ENCODE measurements at places on chromosomes 1 and 21.

GRCh38 chr1:171267391-171267790, 19.1 kb downstream of the FMO1 start:
- no peak for DNase-seq

DNA sequence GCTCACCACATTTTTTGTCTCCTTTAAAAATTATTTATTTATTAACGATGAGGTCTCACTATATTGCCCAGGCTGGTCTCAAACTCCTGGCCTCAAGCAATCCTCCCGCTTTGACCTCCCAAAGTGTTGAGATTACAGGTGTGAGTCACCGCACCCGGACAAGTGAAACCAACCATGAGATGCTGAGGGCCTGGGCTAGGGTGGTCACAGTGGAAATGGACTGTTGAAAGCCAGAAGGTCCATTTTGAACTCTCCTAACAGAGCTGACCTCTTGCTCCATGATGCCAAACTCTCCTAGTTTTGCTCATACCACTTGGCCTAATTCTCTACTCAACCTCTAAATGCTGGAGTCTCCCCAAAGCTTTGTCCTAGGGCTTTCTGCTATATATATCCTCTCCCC, 109.1 kb downstream of the SLC45A1 start:
- no peak for DNase-seq

GRCh38 chr1:150553392-150554085, 4.3 kb downstream of the ADAMTSL4 start:
- no peak for DNase-seq

DNA sequence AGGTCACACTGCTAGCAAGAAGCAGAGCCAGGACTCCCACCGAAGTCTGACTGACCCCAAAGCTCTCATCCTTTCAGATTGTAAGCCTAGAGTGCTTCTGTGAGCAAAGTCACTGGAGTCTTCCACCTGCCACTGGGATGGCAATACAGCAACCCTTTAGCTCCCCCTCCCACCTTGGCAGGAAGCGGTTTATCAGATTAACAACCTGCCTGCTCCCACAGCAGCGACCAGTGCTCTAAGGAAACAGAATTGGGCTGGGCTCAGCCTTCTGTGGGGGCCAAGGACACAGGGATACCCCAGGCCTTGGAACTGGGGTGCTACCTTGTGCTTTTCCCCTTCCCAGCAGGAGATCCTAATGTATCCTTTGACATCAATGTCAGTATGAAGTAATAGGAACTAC, 76.0 kb downstream of the GFI1 start:
- DNase-seq: no peak

DNA sequence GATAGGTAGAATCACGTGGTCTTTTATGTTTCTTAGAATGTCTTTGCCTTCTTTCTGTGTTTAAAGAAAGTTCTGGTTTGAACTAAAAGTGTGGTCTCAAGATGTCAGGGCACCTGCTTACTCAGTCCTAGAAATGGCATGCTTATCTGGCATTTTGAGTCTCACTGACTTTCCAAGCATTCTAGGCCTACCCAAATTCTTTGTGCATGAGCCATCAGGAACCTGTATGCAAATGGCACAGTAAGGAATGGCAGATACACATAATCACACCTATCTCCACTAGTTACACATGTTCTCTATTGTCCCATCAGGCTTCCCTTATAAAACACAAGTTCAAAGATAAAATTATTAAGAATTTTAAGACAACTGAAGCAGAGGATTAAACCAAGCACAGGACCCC, 29.5 kb upstream of the CLCA4 start:
- no peak for DNase-seq

GRCh38 chr21:18023157-18023556, 204.0 kb upstream of the C21orf91 start:
- DNase-seq: no peak

- no peak for DNase-seq
These were observed 14.4 kb upstream of the SCCPDH start for GRCh38 chr1:246709835-246710234.

DNA sequence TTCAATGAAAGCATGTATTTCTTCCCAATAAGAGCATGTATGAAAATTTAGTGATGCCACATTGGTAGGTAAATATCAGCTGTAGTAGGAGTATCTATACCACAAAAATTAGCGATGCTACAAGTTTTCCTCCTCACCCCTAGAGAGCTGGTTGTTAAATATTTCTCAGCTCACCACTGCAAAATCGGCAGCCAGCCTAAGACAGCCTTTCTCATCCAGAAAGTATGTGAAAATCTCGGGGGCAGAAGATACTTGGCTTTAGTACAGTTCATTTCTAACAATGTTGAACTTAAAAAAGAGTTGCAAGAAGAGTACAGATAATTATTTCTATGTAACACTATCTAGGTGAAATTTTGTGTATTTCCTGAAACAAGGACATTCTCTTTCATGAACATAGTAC, 235.4 kb downstream of the TPR start:
- peak; percentile 70 for DNase-seq

DNA sequence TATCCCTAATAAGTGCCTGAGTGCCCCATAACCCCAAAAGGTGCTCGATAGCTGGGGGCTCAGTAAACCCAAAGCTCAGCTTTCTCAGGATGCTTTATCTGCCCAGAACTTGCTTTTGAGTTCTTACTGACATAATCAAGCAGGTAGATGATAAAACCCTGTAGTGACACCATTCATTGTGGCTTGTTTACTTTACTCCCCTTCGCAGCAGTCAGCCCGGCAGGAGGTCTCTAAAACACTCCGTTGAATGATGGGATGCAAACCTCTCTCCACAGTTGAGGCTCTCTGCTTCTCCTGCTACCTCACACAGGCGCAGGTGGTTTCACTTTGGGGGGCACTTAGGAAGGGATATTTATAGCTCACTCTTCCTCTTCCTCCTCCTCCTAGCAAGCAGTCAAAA, 349.4 kb downstream of the HLX start:
- no peak for DNase-seq

DNA sequence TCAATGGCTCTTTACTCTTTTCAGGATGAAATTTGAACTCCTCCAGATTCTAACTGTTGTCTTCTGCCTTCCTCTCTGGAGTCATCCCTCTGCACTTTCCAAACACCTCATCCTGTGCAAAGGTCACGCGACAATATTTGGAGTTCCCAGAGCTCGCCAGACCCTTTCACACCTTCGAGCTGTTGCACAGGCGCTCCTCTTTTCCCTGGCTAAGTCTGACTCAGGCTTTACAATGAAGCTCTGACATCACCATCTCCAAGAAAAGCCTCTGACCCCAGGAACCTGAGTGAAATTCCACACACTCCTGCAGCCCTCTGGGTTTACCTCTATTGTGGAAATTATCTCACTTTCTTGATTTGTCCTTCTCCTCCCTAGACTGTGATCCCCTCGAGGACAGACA, 270.3 kb downstream of the RGS7 start:
- DNase-seq: no peak

DNA sequence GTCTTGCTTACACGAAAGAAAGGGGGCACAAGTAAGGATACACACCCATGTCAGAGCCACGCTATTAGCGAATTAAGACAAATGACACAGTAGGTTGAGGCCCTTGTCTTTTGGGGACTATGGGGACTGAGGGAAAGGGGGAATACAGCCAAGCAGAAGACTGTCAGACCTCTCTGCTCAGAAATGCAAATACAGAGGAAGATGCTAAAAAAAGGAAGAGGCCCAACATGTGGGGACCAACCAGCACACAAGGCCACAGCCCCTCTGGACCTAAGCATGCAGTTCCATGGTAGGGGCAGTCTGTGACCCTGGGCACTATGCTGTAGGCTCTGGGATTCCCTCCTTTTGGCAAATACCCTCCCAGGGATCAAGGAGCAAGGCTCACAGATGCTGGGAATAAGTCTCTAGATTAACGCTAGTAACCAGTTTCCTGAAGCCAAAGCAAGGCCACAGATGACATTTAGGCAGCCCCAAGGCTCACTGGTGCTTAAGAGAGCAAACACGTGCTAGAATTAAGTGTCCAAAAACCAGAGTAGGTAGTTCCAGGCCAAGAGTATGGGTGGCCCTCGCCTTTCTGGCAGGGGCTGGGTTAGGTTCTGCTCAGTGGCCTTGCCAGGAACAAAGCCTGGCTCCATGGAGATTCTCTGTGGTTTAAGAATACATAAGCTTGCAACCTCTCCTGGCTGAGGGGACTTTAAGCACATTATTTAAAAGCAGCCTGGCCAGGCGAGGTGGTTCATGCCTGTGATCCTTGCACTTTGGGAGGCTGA, 38.2 kb downstream of the RABIF start:
- DNase-seq: no peak

- no peak for DNase-seq
These were observed at the start of gene C1orf185 for GRCh38 chr1:51101976-51102375. Gene C1orf185, plus strand, starts transcription at chr1:51102228. Its CDS starts 6 bp downstream, at chr1:51102234.

GRCh38 chr1:2045468-2046173, 4.6 kb upstream of the PRKCZ start:
- DNase-seq: no peak
